ENCODE measurements at places on chromosomes 3 and 15.

DNA sequence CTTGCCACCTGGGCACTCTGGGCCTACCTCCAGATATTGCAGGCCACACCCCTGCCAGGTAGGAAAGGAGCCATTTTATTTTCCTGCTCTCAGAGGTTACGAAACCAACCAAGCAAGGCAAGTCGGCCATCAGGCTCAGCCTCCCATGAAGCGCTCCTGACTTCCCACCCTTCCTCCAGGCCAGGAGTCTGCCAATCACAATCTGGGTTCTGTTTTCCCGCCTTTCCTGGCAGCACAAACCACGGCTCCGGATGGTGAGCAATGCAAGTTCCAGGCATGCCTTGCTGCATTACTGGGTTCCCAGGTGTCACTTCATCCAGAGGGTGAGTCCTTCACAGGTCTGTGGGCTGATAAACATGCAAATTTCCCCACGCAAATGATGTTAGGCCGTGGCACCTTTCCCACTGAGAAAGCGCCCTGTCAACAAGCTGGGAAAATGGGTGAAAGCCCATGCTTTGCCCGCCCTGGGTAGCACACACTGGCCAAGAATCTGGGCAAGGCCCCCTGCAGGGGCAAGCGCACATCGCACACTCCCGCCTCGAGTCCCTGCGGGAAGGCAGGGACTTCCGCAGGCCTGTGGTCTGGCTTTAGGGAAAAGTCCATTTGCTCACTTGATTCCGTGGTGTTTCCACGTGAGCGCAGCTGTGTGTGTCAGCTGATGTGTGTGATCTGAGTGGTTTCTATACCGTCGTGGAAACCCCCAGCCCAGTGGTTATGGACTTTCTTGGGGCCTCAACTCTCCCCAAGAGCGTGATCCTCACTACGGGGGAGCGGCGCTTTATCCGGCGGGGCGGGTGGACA, 61.6 kb upstream of the RYK start:
- no peak for DNase-seq

DNA sequence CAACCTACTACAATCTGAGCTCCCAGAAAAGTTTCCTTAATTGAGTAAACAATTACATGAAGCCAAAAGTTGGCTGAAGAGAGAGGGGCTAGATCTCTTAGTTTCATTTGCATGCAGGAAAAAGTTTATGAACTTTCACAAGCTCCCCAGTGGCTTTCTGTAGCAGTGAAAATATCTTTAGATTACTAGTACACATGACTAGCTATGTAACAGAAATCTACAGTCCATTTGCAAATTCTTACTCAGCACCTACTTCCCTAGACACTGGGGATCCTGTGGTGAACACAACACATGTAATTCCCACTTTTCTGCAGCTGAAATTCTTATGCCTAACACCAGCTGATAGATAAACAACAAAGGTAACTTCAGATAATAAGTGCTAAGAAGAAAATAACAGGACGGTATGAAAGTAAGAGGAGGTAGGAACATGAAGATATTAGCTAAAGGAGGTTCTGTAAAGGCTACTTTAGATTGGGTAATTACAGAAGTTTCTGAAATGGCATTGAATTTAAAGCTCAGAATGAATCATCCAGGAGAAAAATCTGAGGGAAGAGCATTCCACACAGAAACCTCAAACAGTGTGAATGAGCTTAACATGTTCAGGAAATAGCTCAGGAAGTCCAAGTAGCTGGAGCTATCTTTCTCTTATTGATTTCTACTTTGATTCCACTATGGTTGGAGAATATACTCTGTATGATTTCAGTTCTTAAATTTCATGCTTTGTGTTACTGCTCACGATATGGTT, 204.8 kb downstream of the MAGI1 start:
- DNase-seq: no peak

- no peak for DNase-seq
These were observed 1.2 kb downstream of the C3orf85 start for GRCh38 chr3:109137761-109138160.

DNA sequence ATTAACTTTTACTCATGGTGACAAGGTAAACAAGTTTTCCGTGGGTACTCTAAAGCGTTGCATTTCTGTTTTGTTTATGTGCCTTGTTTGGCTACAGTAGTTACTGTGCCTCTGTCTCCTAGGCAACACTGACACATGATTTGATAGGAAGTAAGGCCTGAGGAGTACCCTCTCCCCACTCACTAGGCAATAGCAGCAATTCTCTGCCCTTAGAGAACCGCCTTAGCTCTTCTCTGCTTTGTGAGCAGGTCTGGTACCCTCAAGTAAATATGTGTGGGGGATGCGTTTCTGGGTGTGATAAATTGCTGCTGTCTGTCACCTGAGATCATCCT, at the start of gene IL5RA:
Gene IL5RA (minus strand): TSS at position 76 of the 332 bp plus-strand sequence. CDS start 5,390 bp downstream, outside the sequence.
- DNase-seq: no peak

DNA sequence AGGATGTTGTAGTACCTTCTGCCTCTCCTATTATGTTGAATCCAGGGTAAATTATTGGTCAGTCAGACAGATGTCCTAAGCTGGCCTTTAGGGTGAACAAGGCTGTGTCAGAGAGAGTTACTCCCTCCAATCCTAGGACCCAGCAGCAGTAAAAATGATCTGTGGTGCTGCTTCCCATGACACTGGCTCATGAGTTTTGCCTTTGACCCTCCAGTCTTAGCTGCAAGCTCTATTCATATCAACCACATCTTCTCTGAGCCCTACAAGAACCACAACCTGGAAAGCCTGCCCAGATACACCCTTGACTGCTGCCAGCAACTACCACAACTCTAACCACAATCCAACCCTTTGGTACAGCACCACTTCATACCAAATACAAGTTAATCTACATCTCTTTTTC, 27.2 kb upstream of the PHLDB2 start:
- no peak for DNase-seq

DNA sequence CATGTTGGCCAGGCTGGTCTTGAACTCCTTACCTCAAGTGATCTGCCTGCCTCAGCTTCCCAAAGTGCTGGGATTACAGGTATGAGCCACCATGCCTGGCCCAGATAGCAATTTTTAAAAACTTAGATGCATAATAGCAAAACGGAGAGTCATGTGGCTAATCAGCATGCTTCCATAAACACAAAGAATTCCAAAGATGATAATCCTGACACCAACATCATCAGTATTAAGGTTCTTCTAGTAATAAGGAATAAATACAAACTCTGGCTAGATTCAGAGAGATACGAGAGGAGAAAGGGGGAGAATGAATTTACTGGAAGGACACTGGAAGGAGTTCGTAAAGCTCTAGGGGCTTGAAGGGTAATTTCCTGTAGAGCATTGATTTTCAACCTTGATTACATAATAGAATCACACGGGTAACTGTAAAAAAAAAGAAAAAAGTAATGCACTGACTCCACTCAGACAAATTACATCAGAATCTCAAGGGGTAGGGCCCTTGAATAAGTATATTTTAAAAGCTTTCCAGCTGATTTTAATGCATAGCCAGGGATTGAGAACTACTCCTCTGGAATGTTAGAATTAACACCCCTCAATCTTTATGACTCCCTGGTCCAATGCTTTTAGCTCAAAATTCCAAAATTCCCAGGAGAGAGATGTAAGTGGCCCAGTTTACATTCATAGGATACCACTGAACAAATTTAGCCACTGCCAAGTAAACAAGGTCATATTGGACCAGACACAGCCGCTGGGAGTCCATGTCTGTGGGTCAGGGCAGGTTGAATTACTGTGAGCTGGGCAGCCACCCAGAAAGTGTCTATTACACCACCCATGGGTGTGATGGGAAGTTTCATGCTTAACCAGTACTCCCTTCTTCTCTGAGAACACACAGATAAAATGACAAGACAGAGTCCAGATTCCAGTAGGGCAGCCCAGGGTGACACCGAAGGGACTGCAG, 243.9 kb downstream of the TBL1XR1 start:
- DNase-seq: no peak

DNA sequence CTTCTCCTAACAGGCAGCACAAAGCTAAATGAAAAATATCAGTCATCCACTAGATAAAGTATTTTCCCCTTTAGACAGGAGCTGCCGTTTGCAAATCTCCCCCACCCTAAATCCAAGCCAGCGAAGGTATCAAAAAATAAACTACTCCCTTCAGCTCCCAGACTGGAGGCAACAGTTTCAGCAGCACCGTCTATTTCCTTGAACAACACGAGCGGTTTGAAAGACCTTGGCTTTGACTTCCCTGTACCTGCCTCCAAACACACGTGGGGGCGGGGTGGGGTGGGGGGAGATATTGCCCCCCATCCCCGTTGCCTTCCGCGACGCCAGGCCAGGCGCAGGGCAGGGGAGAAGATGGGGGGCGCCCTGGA, 832 bp upstream of the CACNA1D start:
- no peak for DNase-seq

GRCh38 chr3:127547761-127548605, 42.5 kb downstream of the TPRA1 start:
- DNase-seq: peak; percentile 74

GRCh38 chr15:87689716-87690115, 566.8 kb downstream of the NTRK3 start:
- no peak for DNase-seq

GRCh38 chr3:133408961-133409360, 9.1 kb downstream of the BFSP2 start:
- DNase-seq: no peak

DNA sequence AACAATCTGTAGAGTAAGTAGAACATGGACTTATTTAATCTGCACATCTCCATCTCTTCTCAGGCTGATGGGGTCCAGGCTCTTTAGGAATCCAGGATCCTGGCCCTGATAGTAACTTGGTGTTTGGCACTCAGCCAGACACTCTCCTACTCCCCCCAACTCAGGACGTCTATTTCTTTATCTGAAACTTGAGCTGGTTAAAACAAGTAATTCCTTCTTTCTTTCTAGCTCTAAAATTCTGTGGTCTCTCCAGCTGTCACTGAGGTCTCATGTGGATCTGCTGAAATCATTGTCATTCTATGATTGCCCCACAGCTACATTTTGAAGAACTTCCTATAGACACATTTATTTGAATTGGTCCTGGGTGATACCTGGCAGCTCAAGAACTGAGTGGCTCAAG, 59.0 kb downstream of the TP63 start:
- no peak for DNase-seq

GRCh38 chr3:71441217-71441924, 142.2 kb downstream of the FOXP1 start:
- no peak for DNase-seq

DNA sequence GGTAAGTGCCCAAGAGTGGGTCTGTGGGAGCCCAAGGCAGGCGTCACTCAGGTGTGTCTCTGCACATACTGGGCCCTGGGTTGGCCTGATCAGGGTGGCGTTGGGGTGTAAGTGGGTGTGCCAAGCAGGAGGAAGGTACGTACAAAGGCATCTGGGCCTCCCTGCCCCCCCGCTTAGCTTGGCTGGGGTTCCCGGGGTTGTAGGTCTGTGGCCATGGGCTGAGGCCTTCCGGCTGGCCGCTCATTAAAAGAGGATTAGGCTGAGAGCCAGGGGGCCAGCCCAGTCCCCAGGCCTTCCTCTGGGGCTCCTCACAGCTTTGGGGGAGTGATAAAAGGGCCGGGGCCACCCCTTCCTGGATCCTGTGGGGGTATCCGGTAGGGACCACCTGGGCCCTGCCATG, 13.3 kb downstream of the SEMA3F start:
- DNase-seq: no peak

- no peak for DNase-seq
These were observed 1.0 kb downstream of the C3orf80 start for GRCh38 chr3:160226026-160226907.

GRCh38 chr15:63014578-63014977, 28.0 kb upstream of the TPM1 start:
- no peak for DNase-seq

GRCh38 chr3:26560081-26560480, 62.5 kb upstream of the LRRC3B start:
- DNase-seq: no peak

GRCh38 chr3:144502402-144502801, 530.8 kb downstream of the DIPK2A start:
- DNase-seq: no peak

DNA sequence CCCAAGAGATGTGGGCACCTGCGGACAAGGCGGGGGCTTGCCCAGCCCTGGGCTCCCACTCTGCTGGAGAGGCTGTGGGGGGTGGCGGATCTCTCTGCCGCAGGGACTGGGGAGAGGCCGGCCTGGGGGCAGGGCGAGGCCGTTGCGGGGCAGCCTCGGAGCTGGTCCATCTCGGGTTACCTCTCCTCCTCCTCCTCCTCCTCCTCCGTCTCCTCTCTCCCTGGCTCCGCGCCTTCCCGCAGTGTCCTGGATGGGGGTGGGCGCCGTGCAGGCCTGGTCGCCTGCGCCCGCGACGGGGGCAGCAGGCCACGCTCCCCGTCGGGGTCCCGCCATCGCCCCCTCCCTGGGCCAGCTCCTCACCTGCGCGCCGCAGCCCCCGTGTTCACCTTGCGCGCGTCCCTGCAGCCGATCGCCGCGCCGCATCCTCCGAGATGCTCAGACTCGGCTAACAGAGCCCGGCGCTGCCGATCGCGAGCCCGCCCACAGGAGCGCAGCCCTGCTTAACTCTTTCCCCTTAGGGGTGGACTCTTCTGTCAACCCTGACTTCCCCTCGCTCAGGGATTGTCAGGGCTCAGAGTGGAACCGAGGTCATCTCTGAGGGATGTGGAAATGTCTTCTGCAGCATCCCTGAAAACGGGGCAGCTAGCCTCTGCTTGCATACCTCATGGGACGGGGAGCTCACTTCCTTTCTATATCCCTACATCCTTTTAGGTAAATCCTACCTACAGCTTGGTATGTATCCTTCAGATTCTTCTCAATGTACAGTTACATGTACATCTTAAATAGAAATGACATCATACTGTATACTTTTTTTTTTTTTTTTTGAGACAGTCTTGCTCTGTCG, at the start of gene PRRT3:
Gene PRRT3 (minus strand): TSS at position 447 of the 844 bp plus-strand sequence. CDS start 2,293 bp downstream, outside the sequence.
- peak; percentile 41 for DNase-seq

DNA sequence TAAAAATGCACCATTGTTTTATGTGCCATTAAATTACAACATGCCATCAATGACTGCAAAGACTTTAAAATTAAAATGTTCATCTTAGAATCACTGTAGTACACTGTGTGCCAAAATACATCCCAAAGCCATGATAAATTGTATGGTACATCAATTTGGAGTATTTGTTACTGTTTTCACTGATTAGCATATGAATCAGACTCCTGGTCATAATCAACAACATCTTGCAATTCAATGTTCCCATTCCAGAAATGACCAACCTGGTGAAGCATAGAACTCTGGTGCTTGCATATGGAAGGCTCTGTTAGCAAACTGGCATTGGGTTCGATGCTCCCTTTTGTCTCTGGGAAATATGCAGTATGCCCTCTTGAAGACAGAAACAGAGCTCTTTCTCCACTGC, 22.5 kb downstream of the LYSMD2 start:
- no peak for DNase-seq

DNA sequence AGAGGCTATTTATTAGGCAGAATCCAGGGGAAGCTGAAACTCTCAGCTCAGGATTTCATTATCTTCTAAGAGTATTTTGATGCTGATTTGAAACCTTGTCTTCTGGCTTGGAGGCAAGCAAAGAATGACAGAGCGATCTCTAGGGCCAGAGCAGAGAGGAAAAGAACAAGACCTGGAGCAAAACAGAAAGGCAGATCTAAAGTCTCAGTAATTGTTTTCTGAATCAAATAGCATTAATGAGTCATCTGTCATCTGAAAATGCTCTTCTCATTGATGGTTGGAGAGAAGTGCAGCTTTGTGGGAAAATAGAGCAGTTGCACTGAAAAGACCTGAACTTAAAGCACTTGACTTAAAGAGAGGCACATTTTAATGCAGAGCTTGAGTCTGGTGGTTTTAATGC, 385.9 kb downstream of the RAP2B start:
- DNase-seq: no peak
